Ovary (tissue), 10 donors: ENCODE measurements at places on chromosomes 1 and 21.
A peak's percentile ranks its signal among the peaks of the same experiment; 100 is the strongest.

DNA sequence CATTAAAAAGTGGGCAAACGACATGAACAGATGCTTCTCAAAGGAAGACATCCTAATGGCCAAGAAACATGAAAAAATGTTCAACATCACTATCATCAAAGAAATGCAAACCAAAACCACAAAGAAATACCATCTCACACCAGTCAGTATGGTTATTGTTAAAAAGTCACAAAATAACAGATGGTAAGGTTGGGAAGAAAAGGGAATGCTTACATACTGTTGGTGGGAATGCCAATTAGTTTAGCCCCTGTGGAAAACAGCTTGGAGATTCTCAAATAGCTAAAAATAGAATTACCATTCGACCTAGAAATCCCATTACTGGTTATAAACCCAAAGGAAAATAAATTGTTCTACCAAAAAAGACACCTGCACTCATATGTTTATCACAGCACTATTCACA, 369.4 kb downstream of the KCNH1 start:
- DNase-seq = no peak

DNA sequence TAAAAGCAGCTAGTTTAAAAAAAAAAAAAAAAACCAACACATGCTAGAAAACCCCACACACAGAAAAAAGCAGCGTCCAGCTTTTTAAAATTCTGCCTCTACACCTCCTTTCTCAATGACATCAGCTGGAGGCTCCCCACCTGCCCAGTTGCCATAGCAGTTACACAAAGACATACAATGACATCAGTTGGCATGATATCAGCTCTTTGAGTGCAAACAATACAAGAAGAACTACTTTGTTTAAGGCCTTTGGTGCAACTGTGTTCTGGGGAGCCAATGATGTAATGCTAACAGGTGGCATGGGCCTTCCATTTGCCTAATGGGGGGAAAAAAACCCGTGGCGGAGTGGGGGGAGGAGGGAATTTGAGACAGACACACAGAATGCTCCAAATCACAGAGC, 32.9 kb downstream of the DUSP10 start:
- no peak for DNase-seq

DNA sequence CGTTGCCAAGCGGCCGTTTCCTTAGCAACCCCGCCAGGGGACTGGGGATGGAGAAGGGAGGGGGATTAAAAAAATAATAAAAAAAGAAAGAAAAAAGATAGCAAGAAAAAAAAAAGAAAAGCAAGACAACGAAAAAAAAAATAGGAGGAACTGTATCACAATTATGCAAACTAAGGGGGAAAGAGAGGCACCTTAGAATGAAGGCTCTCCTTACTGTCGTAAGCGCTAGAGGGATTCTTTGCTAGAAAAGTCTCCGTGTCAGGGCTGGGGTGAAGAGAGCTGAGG, 625 bp upstream of the NEGR1 start:
- no peak for DNase-seq

GRCh38 chr1:119482517-119483425, 24.2 kb upstream of the HSD3B1 start:
- no peak for DNase-seq

GRCh38 chr1:12173631-12174121, 6.9 kb downstream of the TNFRSF1B start:
- DNase-seq = no peak

DNA sequence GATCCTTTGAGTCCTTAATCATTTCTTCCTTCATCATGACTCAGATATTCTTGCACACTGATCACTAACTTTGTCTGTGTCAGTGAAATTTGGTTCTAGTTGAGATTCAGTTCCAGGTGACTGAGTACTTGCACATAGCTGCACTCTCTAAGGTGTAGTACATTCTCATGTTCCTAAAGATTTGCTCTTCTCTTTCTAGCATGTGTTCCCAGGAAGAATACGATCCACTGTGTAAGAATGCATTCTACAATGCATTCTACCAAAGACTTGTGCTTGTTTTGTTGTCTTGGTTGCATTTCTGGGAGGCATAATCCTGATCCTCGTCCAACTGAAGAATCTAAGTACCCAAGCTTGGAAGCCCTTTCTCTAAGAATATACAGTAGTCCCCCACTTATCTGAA, 104.3 kb upstream of the CDC42BPA start:
- no peak for DNase-seq

DNA sequence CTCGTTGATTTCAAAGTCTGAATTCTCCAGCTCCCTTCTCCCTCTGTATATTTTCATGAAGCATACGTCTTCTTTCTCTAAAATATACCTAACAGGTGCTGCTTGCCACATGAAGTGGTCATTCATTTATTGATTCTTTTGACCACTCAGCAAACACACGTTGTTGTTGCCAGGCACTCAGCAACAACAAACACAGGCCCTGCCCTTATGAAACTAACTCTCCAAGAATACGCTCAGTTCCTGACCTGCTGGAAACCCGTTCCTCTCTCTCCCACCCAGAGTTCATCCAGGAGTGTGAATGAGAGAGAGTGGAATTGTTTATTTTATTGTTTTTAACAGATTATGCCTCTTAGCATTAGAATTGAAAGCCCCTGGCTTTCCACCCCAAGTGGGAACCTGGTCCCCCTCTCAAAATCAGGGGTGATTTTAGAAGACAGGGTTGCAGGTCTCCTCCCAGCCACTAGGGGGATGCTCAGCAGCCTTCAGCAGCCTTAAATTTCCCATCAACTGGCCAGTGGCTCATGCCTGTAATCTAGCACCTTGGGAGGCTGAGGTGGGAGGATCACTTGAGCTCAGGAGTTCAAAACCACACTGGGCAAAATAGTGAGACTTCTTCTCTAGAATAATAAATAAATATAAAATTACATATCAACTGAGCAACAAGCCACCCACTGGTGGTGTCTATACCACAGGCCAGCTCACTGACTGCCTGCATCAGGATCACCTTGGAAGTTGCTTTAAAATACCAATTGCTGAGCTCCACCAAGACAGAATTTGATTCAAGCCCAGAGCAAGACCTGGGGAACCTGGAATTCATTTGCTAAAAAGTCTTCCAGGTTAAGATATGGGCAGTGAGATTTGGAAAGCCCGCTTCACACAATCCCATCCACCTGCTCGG, 181.0 kb upstream of the KLHDC7A start:
- no peak for DNase-seq

DNA sequence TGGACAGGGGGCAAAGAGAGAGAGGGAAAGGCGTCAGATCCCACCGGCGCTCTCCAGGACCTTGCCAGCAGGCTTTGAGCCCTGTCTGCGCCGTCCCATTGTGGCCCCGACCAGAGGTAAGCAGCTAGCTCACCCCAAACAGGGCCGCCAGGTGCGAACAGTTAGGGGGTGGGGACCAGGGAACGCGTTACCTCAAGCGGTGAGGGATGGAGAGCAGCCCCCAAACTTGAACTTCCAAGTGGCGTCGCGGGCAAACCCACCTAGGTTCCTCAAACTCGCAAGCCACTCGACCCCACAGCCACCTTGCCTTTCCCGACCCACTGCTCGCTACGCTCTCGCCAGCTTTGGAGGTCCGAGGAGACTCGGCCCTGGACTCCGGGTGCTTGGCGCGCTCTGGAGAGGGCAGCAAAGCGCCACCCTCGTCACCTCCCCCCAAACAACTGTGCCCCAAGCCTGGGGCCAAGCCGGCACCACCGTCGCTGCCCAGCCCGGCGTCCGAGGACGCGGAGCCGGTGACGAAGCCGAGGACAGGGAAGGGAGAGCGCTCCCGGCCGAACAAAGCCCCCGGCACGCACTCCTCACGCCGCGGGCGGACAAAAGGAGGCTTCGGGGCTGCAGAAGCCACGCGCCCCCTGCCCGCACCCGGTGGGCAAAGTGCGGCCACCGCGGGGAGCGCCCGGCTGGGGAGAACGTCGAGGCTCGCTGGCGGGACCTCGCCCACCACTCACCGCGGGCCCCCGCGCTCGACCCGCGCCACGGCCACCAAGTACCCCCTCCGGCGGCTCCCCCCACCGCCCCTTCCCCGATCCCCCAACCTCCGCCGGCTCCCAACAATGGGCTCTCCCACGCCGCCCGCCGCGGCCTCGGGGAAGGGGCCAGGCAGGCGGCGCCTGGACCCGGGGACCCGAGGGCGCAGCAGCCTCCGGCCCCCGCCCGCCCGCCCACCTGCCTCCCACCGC, 976 bp downstream of the SSBP3 start:
- DNase-seq = peak; percentile 50

- no peak for DNase-seq
Measured at GRCh38 chr1:56453016-56453415, 126.3 kb downstream of the PLPP3 start.

- no peak for DNase-seq
Measured at GRCh38 chr1:204337036-204337429, 22.7 kb downstream of the PLEKHA6 start.

DNA sequence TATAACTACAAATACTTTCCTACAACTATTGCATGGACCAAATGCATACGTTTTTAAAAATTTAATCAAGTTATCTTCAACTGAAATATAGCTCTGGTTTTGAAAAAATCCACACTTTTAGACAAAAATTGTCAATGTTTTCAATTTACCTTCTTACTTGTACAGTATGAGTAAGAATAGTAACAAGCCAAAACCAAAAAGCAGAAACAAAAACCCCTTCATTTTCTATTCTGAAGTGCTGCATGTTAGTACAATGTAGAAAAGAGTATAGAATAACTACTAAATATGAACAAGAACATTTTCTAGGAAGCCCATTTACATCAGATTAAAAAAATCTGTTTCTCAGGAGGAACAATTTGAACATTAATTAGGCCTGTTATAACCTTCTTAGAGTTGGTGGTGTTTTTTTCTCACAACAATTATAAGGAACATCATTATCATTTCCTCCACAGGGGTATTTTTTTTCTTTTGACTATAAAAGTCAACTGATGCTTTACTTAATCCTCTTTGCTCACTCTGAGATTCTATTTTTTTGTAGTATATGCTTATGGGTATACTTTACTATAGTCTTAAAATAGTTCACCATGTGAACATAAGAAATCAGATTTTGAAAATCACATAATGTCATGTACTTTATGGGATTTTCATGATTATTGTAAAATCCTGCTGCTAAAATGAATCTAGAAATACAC, 475.4 kb downstream of the PTBP2 start:
- DNase-seq = no peak

- no peak for DNase-seq
Measured at GRCh38 chr1:33736496-33736895, 127.4 kb upstream of the HMGB4 start.

DNA sequence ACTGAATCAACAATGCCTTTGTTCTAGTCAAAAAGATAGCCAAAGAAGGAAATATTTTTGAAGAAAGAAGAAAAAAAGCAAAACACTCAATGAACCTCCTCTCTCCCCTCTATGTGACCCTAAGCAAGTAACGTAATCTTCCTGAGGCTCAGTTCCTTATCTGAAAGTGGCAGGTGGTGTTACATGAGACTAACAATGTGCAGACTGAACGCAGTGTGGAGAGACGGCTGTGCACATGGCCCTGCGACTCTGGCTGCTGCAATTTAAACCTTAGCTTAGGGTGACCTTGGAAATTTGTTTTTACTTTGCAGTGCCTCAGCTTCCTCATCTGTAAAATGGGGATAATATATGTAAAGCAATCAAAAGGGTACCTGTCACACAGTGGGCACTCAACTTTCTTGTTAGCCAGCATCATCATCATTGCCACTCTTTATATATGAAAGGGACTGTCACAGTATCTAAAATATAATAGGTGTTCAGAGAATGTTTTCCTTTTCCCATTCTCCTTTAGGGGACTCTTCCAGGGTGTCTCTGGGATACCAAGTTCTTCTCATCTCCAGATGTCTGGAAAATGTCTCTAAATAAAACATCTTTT, 100.1 kb upstream of the JUN start:
- no peak for DNase-seq

- no peak for DNase-seq
Measured at GRCh38 chr1:2258122-2258681, 30.1 kb downstream of the SKI start.

DNA sequence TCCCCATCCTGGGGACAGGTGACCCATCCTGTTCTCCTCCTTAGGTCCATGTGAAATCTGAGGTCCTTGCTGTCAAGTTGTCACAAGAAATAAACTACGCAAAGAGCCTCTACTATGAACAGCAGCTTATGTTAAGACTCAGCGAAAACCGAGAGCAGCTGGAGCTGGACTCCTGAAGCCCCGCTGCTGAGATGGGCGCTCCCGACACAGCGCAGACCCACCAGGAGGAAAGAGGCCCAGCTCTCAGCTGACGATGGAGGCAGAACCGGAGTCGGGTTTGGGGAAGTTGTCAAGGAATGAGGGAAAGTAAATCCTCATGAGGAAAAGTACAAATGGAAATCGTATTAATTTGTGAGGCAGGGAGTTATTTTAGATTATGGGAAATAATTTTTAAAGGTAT, 109.2 kb downstream of the DHRS3 start:
- no peak for DNase-seq

DNA sequence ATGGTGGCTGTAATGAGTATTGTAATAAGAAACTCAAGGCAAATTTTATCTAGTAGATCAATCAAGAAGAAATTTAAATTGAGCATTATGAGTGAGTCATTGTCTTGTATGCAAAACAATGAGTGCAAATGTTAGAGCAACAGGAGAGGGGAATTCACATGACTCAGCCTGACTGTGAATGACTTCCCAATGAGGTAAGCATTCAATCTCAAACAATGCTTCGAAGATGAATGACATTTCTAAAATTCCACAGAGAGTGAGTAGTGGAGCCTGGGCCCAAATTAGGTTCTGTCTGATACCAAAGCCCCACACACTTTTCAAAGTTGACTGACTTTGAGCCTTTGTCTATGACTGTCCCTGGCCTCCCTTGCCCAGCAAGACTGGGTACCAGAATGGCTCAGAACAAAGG, 738.0 kb downstream of the PTPRU start:
- DNase-seq = no peak

GRCh38 chr21:44443891-44444285, 11.4 kb upstream of the LRRC3 start:
- no peak for DNase-seq

GRCh38 chr1:13992489-13993285, 292.7 kb downstream of the PRDM2 start:
- DNase-seq = no peak
